ENCODE measurements at places on chromosomes 5 and 9.

- no peak for DNase-seq
These were observed 22.4 kb downstream of the MAML1 start for GRCh38 chr5:179755022-179755421.

DNA sequence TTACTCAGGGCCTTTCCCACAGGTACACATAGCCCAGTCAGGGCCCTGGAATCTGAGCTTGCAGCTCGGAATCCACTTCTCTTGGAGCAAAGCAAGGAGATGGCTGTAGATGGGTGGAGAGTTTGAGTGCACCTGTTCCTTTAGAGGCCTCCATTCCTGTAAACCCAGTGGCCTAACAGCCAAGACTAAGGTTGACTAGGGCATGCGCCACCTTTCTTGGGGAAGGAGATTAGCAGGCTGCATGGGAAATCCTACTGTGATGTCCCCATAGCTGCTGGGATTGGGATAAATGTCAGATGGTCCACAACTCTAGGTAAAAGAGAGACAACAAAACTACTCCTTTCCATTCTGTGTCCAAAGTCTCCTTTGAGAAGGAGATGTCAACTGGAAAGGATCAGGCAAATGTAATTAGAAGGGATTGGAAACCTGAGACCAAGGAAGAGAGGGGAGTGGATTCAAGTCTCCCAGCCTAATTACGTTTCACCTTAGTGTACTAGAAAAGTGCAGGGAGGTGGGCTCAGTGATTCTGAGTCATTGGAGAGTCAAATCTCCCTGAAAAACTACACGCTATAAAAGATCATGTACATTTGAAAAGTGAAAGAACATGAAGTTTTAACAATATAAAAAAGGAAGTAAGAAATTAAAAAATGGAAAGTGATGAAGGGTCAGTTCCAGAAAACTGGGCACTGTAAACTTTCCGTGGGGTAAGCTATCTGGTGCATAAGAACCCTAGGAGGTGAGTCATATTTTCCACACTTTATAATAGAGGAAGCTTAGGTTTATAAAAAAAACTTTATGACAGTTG, 104.2 kb downstream of the SEC61B start:
- DNase-seq = no peak

DNA sequence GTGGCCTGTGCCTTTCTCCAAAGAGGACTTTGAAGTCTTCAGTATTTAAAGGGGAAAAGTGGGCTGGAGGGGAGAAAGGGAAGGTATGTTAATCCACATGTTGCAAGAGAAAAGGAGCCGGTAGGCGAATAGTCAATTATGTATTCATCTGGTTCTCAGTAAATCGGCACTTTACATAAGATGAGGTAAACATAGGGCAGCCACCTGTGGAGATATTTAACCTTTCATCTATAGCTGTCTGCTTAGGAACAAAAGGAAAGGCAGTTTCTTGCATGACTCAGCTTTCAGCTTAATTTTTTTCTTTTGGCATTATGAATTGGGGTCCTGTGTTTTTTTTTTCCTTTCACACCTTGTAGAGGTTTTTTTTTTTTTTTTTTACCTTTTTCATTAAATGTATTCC, 42.2 kb downstream of the FGD3 start:
- no peak for DNase-seq

DNA sequence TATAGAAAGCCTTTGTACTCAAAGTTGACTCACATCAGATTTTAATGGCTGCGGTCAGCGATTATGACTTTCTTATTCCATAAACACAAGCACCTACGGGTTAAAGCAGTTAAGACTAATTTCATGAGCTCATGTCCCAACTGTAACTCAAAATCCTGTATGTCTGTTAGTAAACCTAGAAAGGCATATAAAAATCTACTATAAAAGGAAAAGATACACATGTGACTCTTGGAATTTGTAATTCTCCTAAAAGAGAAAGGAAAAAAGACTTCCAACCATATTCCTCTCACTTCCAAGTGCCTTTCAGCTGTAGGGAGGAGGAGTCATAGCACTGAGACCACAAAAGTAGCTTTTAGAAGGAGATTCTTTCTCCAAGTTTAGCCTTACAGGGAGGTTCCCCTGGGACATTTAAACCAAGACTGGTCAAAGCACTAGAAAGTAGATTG, 129.1 kb downstream of the EBF1 start:
- peak; percentile 8 for DNase-seq

- DNase-seq = no peak
These were observed 140.3 kb upstream of the SPEF2 start for GRCh38 chr5:35477321-35477720.

Data from mammary epithelial cell (primary cell).